ENCODE measurements at places on chromosomes 2 and 18.

DNA sequence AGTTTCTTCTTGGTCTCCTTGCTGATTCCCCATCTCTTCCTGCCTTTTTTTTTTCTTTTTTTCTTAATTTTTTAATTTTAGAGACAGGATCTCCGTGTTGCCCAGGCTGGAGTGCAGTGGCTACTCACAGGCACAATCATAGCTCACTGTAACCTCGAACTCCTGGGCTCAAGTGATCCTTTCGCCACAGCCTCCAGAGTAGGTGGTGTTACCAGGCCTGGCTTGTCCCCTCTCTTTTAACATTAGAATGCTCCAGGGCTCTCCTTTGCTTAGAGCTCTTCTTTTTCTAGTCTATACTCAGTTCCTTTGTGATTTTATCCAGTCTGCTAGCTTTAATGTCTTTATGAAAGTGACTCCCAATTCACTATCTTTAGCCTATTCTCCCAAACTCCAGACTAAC is 89.2 kb downstream of the ARHGEF33 start:
- no peak for DNase-seq

GRCh38 chr2:43448822-43449110 is 147.1 kb downstream of the THADA start:
- peak; percentile 61 for DNase-seq

GRCh38 chr18:28078849-28079248 is 98.1 kb downstream of the CDH2 start:
- no peak for DNase-seq

DNA sequence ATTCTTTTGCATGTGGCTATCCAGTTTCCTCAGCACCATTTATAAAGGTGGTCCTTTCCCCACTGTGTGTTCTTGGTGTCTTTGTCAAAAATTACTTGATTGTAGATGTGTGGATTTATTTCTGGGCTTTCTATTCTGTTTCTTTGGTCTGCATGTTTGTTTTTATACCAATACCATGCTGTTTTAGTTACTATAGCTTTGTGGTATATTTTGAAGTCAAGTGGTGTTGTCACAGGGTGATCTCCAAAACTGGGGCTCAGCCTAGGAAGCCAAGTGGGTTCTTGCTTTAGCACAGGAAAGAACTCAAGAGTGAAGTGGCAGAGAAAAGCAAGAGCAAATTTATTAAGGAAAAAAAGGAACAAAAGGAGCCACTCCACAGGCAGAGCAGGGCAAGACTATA is 6.0 kb upstream of the SNTG2 start:
- DNase-seq, result no peak

DNA sequence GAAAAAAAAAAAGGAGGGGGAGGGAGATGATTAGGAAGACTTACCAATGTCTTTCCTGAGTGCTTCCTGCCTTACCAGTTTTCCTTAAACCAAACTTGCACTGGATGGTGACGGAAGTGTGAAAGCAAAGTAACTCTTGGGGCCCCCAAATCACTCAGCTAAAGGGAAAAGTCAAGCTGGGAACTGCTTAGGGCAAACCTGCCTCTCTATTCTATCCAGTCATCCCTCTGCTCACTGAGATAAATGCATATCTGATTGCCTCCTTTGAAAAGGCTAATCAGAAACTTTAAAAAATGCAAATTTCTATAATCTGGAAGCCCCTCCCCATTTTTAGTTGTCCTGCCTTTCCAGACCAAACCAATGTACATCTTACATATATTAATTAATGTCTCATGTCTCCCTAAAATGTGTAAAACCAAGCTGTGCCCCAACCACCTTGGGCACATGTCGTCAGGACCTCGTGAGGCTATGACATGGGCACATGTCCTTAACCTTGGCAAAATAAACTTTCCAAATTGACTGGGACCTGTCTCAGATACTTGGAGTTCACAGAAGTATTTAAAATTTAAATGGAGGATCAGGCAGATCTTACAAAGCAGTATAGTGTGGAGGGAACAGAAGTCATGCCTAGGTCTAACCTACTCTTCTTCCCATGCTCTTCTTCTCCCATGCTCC is 7.2 kb upstream of the CYBRD1 start:
- no peak for DNase-seq

DNA sequence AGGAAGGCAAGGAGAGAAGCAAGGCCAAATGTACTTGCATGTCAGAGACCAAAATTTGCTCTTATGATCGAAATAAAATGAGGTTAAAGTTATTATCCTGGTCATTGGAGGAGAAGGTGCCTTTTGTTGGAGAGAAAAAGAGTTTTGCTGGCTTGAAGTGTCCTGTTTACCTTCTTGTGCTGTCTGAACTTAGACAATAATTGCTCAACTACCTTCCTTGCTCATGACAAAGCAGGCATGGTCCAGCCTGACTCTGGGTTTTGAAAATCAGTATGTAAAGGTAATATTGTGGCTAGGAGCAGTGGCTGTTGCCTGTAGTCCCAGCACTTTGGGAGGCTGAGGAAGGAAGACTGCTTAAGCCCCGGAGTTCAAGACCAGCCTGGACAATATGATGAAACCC is 89.1 kb downstream of the MEIS1 start:
- no peak for DNase-seq

DNA sequence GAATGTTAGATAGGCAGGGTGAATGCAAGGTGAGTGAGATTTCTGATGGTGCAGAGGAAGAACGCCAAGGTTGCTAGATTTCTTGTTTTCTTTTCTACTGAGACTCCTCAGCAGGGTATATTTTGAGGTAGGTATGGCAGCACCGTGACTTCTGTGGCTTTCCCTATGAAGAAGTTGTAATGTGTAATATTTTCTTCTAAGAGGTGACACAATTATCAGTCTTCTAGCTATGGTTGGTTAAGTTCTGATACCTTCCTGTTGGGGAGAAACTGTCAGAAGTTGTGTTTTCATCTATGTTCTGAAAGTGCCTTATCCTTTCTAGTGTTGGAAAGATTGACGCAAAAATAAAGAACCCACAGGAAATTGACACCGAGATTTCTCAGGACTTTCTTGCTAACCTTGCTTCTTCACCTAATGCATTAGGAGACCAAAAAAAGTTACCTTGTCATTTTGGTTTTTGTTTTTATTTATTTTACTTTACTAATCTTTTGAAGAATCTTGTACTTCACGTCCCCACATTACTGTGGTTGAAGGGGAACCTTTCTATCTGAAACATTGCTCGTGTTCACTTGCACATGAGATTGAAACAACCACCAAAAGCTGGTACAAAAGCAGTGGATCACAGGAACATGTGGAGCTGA is 11.9 kb downstream of the IL18R1 start:
- DNase-seq, result no peak

DNA sequence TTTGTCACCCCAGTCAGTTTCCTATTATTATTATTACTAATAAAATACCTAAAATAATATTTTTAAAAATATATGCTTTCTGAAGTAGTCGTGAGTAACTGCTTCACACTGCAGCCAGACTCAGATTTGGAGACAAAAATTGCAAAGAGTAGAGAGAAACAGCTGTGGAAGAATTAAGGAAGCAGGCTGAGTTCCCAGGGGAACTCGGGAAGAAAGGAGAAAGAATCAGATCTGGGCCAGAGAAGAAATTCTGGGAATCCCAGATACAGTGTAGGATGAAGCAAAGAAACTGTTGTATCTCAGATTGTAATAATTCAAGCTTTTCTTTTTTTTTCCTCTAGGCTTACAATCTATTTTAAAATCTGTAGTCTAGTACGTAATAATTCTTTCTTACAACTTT is 182.3 kb downstream of the FTCDNL1 start:
- no peak for DNase-seq

- no peak for DNase-seq
Measured at GRCh38 chr2:68385907-68386287, 20.8 kb downstream of the PLEK start.

GRCh38 chr2:149899390-149899789 is 311.8 kb upstream of the MMADHC start:
- no peak for DNase-seq

DNA sequence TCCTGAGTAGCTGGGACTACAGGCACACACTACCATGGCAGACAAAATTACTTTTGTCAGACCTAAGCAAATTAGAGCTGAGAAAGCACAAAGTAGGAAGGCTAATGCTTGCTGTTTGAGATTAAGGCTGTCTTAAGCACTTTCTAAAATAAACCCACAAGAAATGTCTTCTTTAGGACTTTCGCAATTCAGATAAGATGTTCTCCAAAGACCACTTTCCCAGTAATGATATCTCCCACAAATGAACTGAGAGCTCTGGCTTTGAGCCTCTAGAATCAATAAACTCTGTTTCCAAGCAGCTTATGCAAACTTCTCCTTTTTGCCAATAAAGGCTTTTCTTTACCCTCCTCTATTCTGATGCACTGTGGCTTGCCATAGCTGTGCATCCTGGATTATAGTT is 32.0 kb upstream of the GALNT1 start:
- no peak for DNase-seq

- no peak for DNase-seq
Measured at GRCh38 chr18:29285471-29285870, 1108.5 kb upstream of the CDH2 start.

GRCh38 chr18:55968550-55968949 is 380.6 kb upstream of the TCF4 start:
- no peak for DNase-seq

- DNase-seq, result no peak
Measured at GRCh38 chr18:58966005-58966677, 101.5 kb downstream of the ZNF532 start.

DNA sequence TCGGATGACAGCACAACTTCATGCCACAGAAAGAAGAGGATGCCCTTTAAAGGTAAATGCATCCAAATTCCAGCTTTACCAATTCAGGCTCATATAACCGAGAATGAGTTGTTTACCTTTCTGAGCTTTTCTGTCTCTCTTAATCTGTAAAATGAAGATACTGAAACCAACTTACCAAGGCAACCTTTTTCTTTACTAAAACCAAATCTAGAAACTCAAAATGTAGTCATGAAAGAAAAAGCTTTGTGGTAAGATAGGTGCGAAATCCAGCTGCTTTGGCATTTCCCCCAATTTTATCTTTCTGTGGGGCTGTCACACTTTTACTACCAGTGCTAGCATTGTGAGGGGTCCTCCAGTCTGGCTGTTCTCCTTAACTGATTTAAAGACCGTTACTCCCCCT is 240.4 kb downstream of the IKZF2 start:
- no peak for DNase-seq

GRCh38 chr2:106044859-106045258 is 149.2 kb downstream of the UXS1 start:
- no peak for DNase-seq

- no peak for DNase-seq
Measured at GRCh38 chr2:118177318-118177717, 89.0 kb downstream of the INSIG2 start.

- DNase-seq, result peak; percentile 10
Measured at GRCh38 chr2:178895872-178896271, 88.6 kb upstream of the TTN start.

DNA sequence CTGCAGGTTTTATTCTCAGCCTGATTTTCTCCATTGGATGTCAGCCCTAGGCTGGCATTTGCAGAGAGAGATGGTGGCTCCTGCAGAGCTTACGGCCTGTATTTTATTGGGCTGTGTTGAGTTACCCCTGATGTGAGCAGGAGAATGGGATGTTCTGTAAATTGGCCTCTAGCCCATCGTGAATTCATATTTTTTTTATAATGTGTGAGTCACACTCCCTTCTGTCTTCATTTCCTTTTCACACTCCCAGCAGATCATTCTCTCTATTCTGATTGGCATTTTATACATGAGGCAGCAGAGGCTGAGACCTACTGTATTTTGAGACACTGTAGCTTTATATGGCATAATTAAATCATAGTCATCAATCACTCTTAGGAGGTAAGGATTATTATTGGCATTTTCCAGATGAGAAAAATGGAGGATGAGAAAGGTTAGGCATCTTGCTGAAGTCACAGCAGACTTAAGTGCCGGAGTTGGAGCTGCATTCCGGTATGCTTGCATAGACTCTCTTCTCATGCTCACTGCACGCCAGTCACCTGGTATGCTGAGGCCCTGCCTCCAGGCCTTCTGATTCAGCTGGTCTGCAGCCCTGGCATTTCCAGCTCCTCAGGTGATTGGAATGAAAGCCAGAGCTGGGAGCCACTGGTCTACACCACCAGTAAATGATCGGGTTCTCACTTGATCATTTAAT is 142.4 kb downstream of the NEDD4L start:
- peak; percentile 74 for DNase-seq

DNA sequence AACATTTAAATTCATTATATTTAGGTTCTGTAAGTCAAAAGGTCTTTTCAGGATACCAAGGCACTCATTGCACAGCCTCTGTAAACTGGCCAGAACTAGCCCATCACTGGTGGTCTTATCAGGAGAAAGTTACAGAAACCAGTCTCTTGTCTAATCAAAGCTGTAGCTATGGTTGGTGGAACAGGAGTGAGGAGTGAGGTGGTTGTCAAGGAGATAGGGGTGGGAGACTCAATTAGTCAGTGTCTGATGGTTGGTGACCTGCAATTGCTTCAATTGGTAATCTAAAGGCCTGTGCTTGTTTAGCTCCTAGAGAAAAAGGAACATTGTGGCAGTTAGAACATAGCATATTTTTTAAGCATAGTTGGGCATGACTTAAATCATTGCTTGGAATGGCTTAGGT is 458.6 kb upstream of the CDH2 start:
- no peak for DNase-seq

DNA sequence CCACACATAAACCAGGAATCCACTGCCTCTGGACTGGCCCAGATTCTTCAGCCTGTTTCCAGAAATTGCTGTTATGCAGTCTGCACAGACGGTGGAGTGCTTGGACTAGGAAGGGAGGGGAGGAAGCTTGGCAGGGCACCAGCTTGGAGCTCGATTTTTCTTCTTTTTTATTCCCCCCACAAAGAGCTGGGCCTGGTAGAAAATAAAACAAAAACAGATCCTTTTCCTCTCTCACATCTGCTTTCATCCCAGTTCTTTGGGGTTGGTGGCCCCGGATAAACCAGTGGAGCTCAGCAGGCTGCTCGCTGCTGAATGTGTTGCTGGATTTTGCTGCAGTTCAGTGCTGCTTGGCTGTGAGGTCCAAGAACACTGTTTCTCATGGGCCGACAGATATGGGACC is 16.0 kb downstream of the LRRTM1 start:
- DNase-seq, result no peak

DNA sequence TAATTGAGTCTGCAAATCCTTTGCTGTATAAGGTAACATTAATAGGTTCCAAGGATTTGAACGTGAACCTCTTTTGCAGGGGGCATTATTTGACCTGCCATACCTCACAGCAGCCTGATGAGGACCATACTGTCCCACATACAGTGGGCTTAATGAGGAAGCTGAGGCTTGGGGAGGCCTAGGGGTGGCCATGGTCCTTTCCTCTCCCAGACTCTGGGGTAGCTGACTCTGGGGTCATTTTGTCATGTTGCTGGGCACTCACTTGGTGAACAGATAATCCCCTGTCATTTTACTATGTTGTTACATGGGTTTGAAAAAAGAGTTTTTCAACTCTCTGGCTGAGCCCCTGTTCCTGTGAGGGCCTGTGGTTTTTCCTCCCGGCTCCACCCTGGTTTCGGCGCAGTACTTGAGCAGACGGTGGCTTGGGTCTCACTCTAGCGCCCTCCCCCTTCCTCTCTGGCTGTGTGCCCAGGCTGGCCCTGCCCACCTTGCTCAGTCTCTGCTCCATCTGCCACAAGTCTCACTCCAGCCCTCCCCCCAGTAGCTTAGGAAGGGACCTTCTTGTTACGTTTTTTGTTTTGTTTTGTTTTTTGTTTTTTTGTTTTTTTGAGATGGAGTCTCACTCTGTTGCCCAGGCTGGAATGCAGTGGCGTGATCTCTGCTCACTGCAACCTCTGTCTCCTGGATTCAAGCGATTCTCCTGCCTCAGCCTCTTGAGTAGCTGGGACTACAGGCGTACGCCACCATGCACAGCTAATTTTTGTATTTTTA is 21.0 kb downstream of the INPP4A start:
- peak; percentile 61 for DNase-seq
